Gastrocnemius medialis (tissue), 4 donors: ENCODE measurements at places on chromosomes 3 and 15. TPM values are rescaled to one million over a fixed set of nuclear protein-coding genes. Genes with fewer than 3 reads are reported as not detected.
A peak's percentile ranks its signal among the peaks of the same experiment; 100 is the strongest.

DNA sequence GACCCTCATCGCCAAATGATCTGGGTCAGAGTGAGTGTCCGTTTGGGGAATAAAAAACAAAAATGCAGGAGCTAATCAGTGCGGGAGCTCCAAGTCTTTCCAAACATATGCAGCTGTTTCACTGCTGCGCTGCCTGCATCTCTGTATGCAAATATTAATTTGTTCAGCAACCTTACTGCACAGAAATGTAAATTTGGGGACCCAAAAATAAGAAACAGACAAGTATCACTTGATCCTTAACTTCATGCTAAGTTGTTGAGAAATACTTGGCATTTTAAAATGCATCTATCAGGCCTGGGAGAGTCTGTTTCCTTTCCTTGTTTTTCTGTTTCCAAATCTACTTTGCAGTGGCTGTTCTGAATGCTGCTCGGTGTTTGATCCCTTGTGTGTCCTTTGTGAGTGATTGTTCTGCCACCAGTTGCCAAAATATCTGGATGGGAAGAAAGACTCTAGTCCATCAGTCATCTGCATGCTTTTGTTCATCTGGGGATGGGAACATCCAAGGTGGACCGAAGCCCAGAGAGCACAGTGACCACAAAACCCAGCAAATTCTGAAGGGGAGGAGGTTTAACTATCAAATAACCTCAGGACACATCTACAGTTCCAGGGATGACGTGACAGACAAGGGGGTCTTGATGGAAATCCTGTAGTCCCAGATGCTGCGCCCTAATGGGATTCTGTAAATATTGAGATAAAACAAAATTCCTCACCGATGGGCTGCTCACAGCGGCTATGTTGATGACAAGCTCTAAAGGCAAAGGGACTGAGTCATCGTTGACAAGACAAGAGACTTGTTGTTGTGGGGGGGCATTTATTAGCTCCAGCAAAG, 199.5 kb upstream of the WNT5A start:
- no peak overlapping the region for H3K27ac ChIP-seq
- DNase-seq: peak; percentile 41
- H3K4me3 ChIP-seq: no peak overlapping the region
- H3K27me3 ChIP-seq: no peaks in the 10 kb centered on the region
- no peaks in the 10 kb centered on the region for H3K36me3 ChIP-seq

DNA sequence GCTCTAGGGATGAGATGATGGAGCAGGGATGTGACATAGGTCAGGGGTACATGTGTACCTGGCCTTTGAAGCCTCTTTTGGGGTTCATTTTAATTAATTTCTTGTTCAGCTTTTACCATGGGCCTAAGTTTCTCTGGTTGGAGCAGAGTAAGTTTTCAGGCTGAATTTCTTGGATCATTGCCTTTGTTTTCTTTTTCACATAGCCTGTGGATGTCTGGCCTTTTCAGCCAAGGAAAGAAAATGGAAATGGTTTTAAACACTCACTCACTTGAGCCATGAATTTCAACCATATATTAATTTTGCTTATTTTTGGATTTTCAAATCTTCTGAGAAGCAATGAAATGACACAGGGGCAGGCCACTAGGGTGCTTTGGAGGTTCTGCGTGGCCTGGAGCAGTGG, 30.2 kb downstream of the CACNA1D start:
- H3K27me3 ChIP-seq: no peaks in the 10 kb centered on the region
- no peaks in the 10 kb centered on the region for H3K4me1 ChIP-seq
- H3K36me3 ChIP-seq: no peaks in the 10 kb centered on the region
- no peak overlapping the region for H3K4me3 ChIP-seq

DNA sequence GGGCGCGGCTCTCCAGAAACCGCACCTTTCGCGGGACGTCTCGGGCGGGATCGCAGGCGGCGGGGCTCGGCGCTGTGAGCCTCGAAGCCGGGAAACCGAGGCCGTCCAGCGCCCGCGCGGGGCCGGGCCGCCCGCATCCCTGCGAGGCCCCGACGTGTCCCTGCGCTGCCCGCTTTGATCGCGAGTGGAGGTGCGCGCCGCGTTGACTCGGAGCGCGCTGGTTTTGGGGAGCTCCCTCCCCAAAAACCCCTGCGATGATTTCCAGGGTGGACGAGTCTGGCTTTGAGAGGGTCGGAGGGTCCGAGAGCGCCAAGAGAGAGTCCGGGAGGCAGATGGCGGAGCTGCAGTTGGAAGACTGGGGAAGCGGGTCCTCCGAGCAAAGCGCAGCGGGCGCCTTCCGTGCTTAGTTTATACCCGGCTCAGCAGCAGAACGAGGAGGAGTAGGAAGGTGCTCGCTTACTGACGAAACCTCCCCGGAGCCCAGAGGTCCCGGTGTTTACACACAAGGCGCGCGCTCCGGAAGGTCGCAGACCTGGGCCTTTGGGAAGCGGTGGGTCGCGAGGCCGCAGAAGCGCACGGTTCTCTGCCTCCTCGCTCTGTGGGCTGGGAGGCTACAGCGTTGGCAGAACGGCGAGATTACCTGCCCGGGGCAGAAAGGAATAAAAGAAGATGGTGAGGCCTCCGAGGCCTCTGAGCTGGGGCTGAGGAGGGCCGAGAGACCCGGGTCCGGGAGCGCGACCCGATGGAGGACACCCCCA, 687 bp downstream of the ALDH1A3 start:
- peaks cover 23% of the 10 kb centered on the region for H3K27me3 ChIP-seq
- DNase-seq: no peak
- no peaks in the 10 kb centered on the region for H3K4me1 ChIP-seq
- no peak overlapping the region for H3K27ac ChIP-seq

DNA sequence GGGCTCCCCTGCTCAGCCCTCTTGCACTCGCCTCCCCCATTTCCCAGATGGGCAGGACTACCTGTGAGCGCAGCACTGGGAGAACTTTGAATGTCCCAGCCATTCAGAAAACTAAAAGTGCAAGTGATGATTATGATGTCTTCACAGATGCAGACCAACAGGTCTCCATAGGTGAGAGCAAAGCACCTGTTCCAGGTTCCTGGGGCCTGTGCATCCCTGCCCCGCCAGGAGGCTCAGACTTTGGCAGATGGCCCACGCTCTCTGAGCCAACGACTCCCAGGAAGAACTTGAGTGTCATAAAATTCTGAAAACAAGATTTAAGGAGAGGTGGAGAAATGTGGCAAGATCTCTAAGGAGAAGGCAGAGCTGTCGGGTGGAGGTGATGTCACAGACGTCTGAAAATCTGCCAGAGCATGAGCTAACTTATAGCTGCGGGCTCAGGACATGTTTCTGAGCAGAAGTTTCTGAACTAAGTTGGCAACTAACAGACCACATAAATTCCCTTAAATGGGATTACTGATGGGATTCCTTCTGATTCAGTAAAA, 110.8 kb upstream of the IGF1R start:
- H3K4me3 ChIP-seq: no peak overlapping the region
- no peaks in the 10 kb centered on the region for H3K36me3 ChIP-seq
- H3K27me3 ChIP-seq: peaks cover 4% of the 10 kb centered on the region

The RPL4 gene
- total RNA-seq: 4,567 TPM
